ENCODE measurements at places on chromosomes 2 and 18.

- no peak for DNase-seq
Observed at GRCh38 chr2:84293791-84294380, 165.2 kb downstream of the SUCLG1 start.

GRCh38 chr18:9731380-9731779, 23.3 kb downstream of the RAB31 start:
- DNase-seq = no peak

GRCh38 chr2:186590759-186591505, 1.1 kb downstream of the ITGAV start:
- peak; percentile 21 for DNase-seq

- no peak for DNase-seq
Observed at GRCh38 chr18:57210107-57210715, 63.3 kb downstream of the BOD1L2 start.

GRCh38 chr2:39524061-39524460, 87.0 kb upstream of the MAP4K3 start:
- no peak for DNase-seq

DNA sequence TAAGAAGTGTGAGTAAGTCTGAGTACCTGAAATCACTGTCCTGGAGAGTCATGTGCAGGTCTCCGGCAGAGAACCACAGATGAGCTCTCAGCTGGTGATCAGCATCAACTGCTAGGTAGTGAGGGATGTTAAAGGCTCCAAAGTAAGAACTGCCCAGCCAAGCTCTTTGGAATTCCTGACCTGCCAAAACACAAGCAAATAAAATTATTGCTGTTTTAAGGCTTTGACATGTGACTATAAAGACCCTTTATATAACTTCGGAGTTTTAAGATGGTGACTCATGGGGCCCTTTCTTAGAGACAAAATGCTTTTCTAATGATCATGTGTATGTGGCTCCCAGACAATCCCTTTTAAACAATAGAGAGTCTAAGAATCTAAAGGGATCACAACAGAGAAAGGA, 855.7 kb downstream of the TRIB2 start:
- DNase-seq = no peak

- DNase-seq = no peak
Observed at GRCh38 chr18:10397004-10397403, 57.4 kb upstream of the APCDD1 start.

DNA sequence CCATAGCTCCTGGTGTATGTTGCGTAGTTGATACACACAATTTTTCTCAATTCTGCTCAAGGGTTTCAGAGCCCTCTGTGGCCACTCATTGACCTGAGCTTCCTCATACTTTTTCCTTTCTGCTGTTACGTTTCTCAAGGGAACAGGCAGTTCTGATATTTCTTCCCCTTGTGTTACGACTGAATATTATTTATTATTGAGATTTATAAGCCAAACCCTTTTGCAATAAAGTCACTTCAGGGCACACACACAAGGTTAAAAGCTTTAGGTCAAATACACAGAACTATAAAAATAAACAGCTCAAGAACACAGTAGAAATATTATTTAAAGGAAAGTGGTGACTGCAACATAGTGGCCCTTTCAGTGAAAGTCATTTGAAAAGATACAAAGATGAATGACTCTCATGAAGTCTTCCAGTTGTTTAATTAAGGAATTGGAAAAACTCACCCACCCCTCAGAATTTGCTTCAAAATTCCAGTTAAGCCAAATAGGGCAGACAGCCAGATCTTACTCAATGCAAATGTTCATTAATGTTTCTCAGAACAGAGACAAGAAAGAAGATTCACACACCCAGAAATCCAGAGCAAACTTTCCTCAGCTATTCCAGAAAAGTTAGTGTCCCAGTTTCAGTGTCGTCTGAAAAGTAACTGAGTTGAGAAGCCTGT, 179.7 kb downstream of the TRIB2 start:
- DNase-seq = no peak

DNA sequence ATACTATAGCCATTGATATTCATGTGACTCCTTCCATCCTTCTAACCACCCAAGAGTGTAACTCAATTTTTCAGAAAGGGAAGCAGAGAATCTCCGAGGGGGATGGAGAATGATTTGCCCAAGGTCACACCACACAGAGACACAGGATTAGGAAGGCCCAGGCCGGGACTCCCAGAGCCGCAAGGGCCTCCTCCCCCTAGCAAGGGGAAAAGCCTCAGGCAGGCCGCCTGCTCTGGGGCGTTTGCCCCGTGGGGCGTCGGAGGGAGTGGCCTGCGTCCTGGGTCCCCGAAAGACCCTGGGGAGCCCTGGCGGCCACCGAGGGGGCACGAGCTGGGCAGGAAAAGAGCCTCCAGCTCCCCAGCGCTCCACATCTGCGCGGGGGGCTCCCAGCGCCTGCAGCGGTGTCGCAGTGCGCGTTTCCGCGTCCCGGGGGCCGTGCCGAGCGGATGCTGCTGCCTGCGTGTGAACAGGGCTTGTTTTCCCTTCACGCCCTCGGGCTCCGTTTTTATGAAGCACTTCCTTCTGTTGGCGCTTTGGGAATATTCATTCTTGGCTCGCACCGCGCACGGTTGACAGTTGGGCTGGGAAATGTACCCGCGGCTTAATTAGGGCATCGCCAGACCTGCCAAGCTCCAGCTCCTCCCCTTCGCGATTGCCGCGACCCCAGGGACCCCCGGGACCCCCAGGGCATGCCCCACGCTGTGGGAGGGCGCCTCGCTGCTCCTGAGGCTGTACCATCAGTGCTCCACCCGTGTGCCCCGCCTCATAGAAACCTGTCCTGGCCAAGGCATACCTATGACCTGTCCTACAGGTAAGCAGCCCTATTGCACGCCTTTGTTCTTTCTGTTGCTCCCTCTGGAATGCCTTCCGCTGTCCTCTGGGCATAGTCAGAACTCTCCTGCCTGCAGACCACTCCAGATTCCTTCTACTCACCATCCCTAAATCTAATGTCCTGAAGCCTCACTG, 158.9 kb upstream of the GLI2 start:
- no peak for DNase-seq

Measured in GF-D8 (cell line).